ENCODE measurements at places on chromosomes 16 and 17.

- no peak for DNase-seq
Observed at GRCh38 chr16:56748191-56748590, 18.3 kb downstream of the NUP93 start.

- no peak for DNase-seq
Observed at GRCh38 chr16:84532855-84533486, 28.5 kb upstream of the MEAK7 start.

GRCh38 chr17:60154616-60155426, 5.0 kb downstream of the CA4 start:
- DNase-seq = no peak

DNA sequence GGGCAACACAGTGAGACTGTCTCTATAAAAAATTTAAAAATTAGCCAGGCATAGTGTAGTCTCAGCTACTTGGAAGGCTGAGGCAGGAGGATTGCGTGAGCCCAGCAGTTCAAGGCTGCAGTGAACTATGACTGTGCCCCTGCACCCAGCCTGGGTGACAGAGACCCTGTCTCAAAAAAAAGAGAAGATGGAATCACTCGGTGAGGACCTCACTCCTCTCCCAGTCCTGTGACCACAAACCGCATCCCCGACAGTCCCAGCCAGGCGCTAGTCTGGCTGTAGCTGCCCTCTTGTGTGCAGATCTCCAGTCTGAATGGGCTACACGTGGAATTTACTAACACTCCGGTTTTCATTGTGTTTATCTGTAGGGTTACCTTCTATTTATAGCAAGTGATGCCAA, 11.1 kb downstream of the DEXI start:
- DNase-seq = no peak

- DNase-seq = no peak
Observed at GRCh38 chr16:49120631-49121030, 161.0 kb downstream of the CBLN1 start.
